Activated naive CD4-positive, alpha-beta T cell (primary cell): ENCODE measurements at places on chromosomes 3 and 15.

DNA sequence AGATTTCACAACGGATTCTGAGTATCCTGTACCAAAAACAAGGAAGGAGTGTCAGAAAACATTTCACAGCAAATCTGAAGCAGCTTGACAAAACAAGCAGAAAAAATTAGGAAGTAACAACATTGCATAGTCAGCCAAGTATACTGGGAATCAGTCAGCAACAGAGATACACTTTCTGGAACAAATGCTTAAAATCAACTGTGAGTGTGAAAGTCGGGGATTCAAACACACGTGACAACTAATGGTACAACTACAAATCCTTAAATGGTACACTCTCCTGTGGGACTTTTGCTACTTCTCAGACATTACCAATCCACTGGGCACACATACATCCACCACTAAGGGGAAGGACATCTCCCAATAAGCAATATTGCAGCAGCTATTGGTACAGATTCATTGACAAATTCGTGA, 296.6 kb upstream of the MME start:
- no peak for DNase-seq

GRCh38 chr15:76100361-76100760, 40.6 kb downstream of the TMEM266 start:
- no peak for DNase-seq

DNA sequence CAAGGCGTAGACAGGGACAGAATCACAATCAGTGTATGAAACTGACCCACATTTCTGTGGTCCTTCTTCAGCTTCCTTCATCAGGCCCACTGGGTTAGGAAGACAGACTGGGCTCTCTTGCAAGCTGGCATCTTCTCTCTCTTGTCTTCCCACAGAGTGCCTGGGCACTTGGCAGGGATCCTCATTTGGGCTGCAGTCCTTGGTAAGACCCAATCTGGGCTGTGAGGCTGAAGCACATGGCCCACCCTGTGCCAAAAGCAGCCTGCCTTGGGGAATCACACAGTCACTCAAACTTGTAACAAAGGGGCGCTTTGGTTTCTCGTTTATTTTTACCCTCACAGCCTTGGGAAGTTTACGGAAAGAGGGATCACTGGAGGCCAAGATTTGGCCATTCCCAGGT, 8.2 kb upstream of the EPHB3 start:
- no peak for DNase-seq

- no peak for DNase-seq
These were observed 321.5 kb upstream of the CADM2 start for GRCh38 chr3:84637272-84637671.

- no peak for DNase-seq
These were observed 2.1 kb downstream of the RFX7 start for GRCh38 chr15:56241374-56242105.

- no peak for DNase-seq
These were observed 93.9 kb upstream of the VGLL3 start for GRCh38 chr3:87084868-87085267.

DNA sequence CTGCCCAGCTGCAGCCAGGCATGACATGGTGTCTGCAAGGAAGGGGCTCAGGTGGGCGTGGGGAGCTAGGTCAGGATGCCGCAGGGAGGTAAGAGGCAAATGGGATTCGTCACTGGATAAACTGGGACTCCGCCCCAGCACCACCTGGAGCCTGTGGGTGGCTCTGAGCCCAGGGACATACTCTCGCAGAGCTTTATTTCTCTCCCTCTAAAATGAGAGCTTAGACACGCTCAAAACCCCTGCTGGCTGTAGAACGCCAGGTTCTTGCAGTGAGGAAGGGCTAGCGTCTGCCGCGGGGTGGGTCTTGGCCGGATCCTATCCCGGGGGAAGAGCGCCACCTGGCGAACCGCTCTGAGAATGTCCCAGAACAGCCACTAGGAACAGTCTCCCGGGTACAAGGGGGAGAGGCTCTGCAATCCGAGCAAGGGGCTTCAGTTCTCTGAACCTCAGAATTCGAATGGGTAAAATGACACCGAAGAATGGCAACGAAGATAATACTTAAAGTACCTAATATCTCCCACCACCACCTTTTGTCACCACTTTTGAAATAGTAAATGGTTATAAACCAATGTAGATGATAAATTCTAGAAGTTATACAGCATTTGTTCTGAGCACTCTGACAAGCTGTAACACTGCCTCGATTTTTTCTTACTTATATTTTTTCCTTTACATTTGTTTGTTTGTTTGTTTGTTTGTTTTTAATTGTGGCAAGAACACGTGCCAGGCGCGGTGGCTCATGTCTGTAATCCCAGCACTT, 53.2 kb upstream of the SRGAP3 start:
- DNase-seq = peak; percentile 62

GRCh38 chr15:59190291-59190690, 16.4 kb upstream of the LDHAL6B start:
- DNase-seq = no peak

- DNase-seq = no peak
These were observed 132.0 kb upstream of the IL12A start for GRCh38 chr3:159856590-159857104.

DNA sequence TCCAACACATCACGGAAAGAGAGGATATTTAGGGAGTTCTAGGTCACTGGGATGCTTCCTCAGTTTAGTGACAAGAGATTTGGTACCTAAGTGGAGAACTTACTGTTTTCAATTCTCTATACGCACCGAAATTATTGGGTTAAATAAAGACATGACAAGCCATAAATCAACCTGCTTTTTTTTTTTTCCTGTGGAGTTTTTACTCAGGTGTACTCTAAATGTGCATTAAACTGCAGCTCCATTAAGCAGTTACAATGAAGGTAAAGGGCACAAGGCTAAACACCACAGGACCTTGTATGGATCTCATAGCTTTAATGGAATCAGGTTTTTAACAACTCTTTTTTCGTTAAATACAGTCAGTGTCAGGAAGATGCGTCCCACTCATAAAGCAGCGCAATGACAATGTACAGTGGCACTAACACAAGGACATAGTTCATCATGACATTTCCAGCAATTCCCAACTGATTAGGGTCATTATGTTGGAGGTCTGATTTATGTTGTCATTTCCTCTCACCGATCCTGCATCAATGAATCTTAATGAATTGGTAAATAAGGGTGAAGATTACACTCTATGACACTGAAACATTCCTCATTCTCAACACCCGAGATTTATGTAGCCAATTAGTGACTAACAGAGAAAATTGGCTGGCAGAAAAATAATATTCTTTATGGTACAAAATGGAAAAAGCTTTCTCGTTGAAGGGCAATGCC, 355.2 kb downstream of the FOXP1 start:
- no peak for DNase-seq

- DNase-seq = no peak
These were observed 54.5 kb downstream of the GABRG3 start for GRCh38 chr15:27025481-27025966.

DNA sequence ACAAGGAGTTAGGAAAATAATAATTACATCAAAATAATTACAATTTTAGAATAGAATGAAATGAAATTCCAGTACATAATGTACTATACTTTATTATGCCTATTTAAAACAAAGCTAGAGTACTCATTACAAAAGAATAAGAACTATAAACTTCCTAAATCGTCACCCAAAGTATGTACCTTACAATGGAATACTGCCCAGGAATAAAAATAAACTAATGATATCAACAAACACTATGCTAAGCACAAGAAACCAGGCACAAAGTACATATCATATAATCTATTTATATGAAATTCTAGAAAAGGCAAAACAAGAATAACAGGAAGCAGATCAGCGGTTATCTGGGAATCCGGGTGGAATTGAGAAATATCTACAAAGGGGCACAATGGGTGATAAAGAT, 84.7 kb downstream of the MYO9A start:
- no peak for DNase-seq

GRCh38 chr3:135513106-135514059, 452.1 kb upstream of the PPP2R3A start:
- DNase-seq = no peak

DNA sequence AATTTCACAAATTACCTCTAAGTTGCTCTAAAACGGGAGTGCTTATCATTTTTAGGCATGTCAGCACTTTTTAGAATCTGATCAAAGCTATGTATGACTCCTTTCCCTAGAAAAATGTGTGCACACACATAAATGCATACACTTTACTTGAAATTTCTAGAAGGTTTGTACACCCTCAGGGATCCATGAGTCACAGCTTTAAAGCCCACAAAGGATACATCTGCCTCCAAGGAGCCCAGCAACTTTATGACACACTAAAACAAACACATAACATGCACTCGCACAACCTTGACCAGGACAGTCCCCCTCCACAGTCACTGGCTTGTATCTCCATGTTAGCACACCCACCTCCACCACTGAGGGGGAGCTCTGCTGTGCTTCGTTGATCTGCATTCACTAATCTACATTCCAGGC, 722.0 kb upstream of the CFAP20DC start:
- DNase-seq = no peak

DNA sequence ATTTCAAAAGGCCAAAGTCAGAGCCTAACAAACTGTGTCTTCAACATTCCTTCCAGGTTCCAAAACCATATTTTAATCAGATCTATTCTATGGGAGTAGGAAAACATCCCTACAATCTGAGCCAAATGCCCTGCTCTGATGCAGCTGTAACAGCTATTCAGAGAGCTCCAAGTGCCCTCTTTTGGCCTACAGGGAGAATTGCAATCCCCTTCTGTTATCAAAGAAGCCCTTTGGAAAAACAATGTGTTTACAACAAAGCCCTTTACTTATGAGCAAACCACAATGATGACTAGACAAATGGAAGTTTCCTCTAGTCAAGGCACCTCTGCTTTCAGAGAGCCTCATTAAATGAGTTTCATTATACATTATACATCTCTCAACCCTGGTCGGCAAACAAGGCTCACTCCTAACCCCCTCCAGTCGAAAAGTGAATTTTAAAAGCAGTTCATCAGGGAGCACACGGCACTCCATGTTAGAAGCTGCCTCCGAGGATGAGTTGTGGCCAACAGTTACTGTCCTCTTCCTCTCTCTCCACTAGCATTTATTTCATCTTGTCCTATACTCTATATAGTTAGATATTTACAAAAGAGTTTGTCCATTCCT, 42.6 kb upstream of the TMCO5A start:
- DNase-seq = no peak

DNA sequence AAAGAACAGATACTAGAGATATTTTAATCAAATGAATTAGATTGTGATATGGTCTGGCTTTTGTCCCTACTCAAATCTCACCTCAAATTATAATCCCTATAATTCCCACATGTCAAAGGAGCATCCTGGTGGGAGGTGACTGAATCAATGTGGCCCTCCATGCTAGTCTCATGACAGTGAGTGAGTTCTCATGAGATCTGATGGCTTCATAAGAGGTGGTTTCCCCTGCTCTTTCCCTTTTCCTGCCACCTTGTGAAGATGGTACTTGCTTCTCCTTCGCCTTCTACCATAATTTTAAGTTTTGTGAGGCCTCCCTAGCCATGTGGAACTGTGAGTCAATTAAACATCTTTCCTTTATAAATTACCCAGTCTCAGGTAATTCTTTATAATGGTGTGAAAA, 82.8 kb downstream of the FAIM start:
- DNase-seq = no peak

GRCh38 chr3:193230610-193231009, 10.4 kb upstream of the PLAAT1 start:
- no peak for DNase-seq

DNA sequence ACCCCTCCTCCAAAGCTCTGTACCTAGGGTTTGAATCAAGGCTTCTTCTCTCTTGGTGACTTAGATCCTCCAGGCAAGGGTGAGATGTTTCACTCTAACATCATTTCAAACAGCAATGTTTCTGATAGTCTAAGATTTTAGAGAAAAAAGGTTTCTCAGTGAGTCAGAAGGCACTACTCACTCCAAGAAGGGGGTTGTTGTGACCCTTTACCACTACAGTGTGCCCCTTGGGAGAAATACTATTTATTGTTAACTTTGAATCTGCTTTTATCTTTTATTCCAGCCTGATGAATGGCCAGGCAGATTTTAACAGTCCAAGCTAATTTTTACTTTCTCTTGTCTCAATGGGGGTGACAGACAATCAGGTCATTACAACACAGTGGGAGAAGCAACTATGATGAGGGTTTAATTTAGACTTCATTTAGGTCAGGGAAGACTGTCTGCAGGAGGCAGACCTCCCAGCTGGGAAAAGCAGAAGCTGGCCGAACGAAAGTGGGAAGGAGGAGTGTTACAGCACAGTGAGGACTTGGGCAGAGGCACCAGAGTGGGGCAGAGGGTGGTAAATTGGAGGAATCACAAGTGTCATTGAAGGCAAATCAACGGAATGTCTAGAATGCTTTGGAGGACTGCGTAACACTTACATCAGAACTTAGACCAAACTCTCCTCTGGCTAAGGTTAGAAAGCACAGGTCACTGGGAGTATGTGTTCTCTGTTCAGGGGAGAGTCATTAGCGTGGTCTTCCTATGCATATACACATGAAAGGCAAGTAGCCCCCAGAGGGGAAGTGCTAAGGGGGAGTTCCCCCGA, 21.2 kb downstream of the ZNF860 start:
- no peak for DNase-seq

GRCh38 chr3:168457954-168458539, 362.3 kb upstream of the GOLIM4 start:
- no peak for DNase-seq

DNA sequence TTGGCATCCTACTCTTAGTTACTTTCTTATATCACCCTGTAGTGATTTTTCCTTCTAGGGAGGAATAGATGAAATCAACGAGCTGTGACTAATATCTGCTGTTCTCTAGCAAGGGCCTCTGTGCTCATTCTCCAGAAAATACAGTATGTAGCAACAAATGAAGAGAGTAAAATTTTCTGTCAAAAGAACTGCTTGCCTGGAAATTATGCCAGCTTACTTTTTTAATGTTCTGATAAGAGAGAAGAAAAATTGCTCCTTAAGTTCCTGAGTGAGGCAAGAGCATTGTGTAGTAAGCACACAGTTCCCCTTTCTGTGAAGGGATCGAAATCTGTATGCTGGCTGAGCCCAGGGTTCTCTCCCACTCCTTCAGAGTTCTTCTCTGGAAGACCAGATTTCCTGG, 51.4 kb upstream of the GK5 start:
- DNase-seq = no peak

DNA sequence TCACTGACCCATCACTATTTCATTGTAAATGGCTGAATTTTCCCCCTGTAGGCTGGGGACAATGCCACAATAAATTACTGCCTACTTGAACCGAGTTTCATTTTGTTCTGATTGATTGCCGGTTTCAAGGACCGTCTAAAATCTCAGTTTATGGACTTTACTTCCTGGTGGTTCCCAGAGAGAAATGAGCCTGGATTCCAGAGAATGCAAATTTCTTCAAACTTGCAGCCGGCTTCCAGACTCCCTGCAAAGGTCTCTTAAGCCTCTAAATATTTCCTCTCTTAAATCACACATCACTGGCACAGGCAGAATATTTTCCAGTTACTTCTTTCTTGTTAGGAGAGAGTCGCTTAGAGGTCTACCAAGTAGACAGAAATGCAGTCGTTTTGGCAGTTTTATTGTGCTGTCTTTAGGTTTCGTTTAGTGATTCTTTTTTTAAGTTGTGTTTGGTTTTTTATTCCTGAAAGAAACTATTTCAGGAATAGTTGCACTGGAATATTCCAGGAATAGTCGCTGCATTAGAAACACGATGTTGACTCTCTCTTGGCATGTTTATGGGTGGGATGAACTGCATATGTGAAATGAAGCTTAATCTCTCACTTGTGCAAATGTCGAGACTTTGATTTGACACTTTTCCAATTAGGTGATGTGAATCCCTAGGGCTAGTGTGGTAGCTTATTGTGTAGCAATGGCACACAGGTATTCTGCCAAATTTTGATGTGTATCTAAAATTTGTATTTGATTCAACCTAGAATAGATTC, 284.1 kb upstream of the NR2E3 start:
- no peak for DNase-seq

- DNase-seq = no peak
These were observed 118.2 kb upstream of the STRIT1 start for GRCh38 chr3:155411500-155412223.

- no peak for DNase-seq
These were observed 1.4 kb downstream of the CEMIP start for GRCh38 chr15:80780416-80781221.
